Temporal lobe (tissue), 4 donors: ENCODE measurements at places on chromosomes 1 and 21. TPM values are rescaled to one million over a fixed set of nuclear protein-coding genes. Genes with fewer than 3 reads are reported as not detected.

PRELP gene
- 0.49 TPM for total RNA-seq

PDZK1IP1 gene
- not detected for total RNA-seq

CLDN17 gene
- total RNA-seq = not detected

MCOLN3 gene
- total RNA-seq = not detected

OTUD3 gene
- 7.9 TPM for total RNA-seq

LORICRIN gene
- 0.25 TPM for total RNA-seq

TGFBR3 gene
- 4.4 TPM for total RNA-seq

RGS16 gene
- 2.2 TPM for total RNA-seq

DCST2 gene
- total RNA-seq = not detected

LRP8 gene
- total RNA-seq = 77.2 TPM

CEP170 gene
- 459 TPM for total RNA-seq

CCDC27 gene
- not detected for total RNA-seq

CCDC30 gene
- total RNA-seq = 12.0 TPM

CHI3L2 gene
- 0.49 TPM for total RNA-seq

MTHFR gene
- 20.7 TPM for total RNA-seq

NBPF26 gene
- total RNA-seq = 13.3 TPM

POLR3C gene
- 23.6 TPM for total RNA-seq

DAP3 gene
- 38.1 TPM for total RNA-seq

CENPF gene
- 14.8 TPM for total RNA-seq

TMEM240 gene
- total RNA-seq = 15.2 TPM

GJA4 gene
- total RNA-seq = 2.2 TPM

RNF186 gene
- total RNA-seq = not detected

UBE2J2 gene
- total RNA-seq = 28.3 TPM

SEMA4A gene
- total RNA-seq = 24.8 TPM

RBM11 gene
- total RNA-seq = 5.9 TPM

OR2L8 gene
- 0.74 TPM for total RNA-seq

OLFML3 gene
- total RNA-seq = 12.3 TPM

TMEM54 gene
- total RNA-seq = 3.7 TPM

SLAMF9 gene
- not detected for total RNA-seq

TSACC gene
- total RNA-seq = not detected

AGBL4 gene
- total RNA-seq = 3.0 TPM
